ENCODE measurements at places on chromosomes 6 and 20.

GRCh38 chr6:47485083-47485482, 7.5 kb downstream of the CD2AP start:
- DNase-seq, result no peak

DNA sequence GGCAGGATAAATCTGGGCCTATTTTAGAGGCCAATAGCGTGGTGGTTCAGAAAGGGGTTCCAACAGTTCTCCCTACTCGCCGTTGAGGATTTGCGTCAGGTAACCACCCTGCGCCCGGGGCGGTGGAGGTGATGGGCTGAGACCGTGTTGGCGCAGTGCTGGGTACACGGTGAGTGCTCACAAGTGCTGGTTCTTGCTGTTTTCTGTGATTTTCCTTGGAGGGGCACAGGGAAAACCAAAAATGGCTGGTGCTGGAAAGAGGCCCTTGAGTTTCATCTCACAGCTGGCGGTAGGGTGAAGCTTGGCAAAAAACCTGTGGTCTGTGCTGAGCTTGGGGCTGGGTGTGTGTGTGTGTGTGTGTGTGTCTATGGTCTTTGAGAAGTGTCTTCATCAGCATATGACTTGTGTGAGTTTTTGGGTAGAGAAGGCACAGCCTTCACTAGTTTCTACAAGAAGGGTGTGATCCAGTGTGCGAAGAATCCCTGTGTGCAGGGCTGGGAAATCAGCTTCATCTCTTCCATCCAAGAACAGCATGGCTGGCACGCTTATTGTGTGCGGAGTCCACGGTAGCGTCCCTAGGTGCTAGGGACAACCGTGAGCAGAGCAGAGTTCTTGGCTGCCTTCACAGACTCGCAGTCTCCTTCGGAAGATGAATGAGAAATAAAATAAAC, 35.3 kb upstream of the SCRT2 start:
- DNase-seq, result no peak

DNA sequence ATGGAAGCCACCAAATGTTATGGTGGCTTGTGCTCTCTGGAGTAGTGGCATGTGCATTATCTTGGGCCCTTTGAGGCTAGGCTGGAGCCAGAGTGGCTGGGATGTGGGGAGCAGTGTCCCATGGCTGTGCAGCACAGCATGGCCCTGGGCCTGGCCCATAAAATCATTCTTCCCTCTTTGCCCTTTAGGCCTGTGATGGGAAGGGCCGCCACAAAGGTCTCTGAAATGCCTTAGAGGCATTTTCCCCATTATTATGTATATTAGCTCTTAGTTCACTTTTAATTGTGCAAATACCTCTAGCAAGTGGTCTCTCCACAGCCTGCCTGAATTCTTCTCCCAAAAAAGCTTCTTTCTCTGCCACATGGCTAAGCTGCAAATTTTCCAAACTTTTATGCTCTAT, 297.3 kb upstream of the IRAK1BP1 start:
- DNase-seq, result no peak

DNA sequence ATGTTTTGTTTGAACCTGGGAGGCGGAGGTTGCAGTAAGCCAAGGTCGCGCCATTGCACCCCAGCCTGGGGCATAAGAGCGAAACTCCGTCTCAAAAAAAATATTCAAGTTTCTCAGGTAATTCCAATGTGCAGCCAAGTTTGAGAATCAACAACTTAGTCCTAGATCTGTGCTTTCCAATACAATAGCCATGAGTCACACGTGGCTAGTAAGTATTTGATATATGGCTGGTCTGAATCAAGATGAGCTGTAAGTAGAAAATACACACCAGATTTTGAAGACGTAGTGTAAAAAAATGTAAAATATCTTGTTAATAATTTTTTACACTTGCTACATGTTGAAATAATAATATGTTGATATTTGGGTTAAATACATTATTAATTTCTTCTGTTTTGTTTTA, 35.0 kb upstream of the BTBD3 start:
- no peak for DNase-seq

DNA sequence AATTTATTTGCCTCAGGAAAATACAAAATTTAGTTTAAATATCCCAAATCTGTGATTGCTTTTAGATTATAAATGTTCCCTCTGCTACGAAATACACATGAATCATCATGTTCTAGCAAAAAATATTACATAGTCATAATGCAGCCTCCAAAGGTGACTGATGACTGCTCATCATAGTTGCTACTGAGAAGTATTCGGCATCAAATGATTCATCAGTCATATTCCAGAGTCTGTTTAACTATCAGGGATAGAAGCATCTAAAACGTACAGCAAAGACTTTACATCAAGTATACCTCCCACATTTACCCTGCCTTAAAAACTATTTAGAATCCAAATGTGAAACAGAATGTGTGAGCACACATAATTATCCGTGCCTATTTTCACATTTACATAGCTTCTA, 626.0 kb downstream of the CDH26 start:
- peak; percentile 51 for DNase-seq

- no peak for DNase-seq
Observed at GRCh38 chr6:5681480-5681879, 325.2 kb downstream of the NRN1 start.

GRCh38 chr6:6968357-6968730, 139.4 kb upstream of the RREB1 start:
- no peak for DNase-seq

GRCh38 chr6:55047451-55048044, 126.8 kb upstream of the HCRTR2 start:
- no peak for DNase-seq

- no peak for DNase-seq
Observed at GRCh38 chr6:43490523-43490939, 13.2 kb downstream of the TJAP1 start.

- no peak for DNase-seq
Observed at GRCh38 chr6:22727710-22728109, 158.3 kb downstream of the HDGFL1 start.

- no peak for DNase-seq
Observed at GRCh38 chr20:59664421-59664941, 60.1 kb downstream of the PHACTR3 start.

GRCh38 chr6:12173661-12174060, 116.5 kb upstream of the EDN1 start:
- DNase-seq, result no peak

DNA sequence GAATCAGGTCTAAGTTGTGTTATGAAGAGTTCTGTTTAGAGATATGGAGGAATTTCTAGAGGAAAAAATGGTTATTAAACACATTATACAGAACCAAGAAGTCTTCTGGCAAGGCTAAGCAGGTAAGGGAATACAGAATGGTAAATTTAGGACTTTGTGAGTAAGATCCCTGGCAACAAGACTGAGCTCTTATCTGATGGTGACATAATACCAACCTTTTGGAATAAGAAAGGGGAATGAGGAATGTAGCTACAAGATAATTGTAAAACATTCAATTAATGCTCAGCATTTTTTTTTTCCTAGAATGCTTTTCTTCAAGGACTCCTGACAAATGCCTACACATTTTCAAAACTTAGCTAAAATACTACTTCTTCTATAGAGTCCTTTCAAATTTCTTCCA, 51.8 kb downstream of the CYB5R4 start:
- DNase-seq, result no peak

GRCh38 chr20:61765081-61765870, 300.4 kb downstream of the TAF4 start:
- DNase-seq, result no peak

- no peak for DNase-seq
Observed at GRCh38 chr6:28436404-28436803, 6.9 kb downstream of the ZSCAN23 start.

Measured in RKO (cell line).